ENCODE measurements at places on chromosomes 5 and 9. TPM values are rescaled to one million over a fixed set of nuclear protein-coding genes. Genes with fewer than 3 reads are reported as not detected.

DNA sequence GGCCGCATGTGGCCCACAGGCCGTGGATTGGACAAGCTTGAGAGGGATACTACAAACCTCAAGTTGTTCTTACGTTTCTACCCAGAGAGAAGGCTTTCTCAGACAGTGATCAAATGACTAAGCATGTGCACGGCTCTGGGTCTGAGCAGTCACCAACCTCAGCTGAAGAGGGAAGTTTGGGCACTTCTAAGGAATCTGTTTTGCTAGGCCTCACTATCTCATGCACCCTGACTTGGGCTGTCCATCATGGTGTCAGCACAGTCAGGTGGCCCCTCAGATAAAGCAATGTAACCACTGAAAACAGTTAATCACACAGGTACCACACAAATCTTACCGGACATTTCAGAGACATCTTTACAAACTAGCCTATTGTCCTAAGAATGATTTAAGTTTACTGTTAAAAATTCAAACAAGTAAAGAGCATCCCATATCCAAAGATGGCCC, 24.6 kb downstream of the CSF2 start:
- no peak overlapping the region for H3K27ac ChIP-seq
- H3K36me3 ChIP-seq: peaks cover 2% of the 10 kb centered on the region
- DNase-seq: no peak
- H3K27me3 ChIP-seq: no peaks in the 10 kb centered on the region

The FAM120A gene
- 141 TPM for total RNA-seq

The FAF2 gene
- 31.4 TPM for total RNA-seq

DNA sequence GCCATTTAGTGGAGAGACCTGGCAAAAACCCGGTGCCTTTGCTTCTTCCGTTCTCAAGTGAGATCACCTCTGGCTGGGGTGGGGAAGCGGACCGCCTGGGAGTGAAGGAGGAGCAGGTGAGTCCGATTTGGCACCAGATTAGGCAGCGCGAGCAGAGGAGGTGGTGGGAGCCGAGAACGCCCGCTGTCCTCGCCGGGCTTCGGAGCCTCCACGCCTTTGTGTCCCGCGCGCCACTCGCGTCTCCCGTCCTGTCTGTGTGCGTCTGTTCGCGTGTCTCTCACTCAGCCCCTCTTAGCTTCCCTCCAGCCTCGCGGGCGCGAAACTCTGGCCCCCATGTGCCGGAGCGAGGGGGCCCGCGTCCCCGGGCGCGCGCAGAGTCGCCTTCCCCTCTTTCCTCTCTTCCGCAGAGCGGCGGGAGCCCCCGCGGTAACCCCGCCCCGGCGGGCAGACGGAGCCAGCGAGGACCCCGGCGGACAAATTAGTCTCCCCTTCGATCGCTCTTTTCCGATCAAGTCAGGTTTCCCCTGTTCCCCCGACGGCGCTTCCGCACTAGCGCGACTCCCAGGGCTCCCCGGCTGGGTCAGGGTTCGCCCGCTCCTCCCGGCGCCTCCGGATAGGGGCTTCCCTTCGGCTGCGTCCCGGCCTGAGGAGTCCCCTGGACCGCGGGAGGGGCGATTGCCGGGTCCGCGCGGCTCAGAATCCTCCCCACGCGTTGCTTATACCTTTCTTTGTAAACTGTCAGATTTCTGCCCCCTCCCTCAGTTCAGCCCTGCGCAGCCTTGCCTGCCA, 7.1 kb downstream of the POU4F3 start:
- H3K27ac ChIP-seq: no peak overlapping the region
- peaks cover 8% of the 10 kb centered on the region for H3K4me1 ChIP-seq
- H3K36me3 ChIP-seq: peaks cover 1% of the 10 kb centered on the region
- H3K27me3 ChIP-seq: peaks cover 67% of the 10 kb centered on the region
- H3K4me3 ChIP-seq: no peak overlapping the region
- no peak for DNase-seq

DNA sequence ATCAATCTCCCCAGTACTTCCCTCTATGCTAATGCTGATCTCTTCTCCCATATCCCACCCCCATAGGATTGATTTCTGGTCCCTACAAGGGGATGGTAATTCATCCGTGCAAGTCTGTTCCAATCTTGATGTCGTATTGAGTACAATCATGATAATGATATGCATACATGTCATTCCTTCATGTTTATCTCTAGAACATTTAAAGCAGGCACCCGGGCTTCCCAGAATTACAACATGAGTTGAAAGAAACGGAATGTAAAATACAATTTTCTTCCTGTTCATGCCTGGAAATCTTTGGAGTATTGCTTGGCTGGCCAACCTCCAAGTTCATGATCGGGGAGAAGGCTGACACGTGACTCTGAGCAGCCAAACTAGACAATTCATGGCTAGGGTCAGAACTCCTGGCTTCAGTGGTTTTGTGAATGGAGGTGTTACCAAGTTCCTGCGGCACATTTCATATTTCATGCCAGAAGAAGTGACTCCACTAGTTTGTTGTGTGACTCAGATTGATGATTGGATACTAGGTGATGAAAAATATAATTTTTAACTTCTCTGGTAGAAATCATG, 66.6 kb downstream of the C9orf152 start:
- H3K4me3 ChIP-seq: no peak overlapping the region
- peaks cover 35% of the 10 kb centered on the region for H3K4me1 ChIP-seq
- no peak for DNase-seq

GRCh38 chr5:128762661-128763306, 202.5 kb upstream of the SLC27A6 start:
- no peaks in the 10 kb centered on the region for H3K27me3 ChIP-seq
- H3K4me3 ChIP-seq: no peak overlapping the region
- H3K36me3 ChIP-seq: no peaks in the 10 kb centered on the region
- DNase-seq: no peak
- H3K27ac ChIP-seq: no peak overlapping the region
- no peaks in the 10 kb centered on the region for H3K4me1 ChIP-seq

DNA sequence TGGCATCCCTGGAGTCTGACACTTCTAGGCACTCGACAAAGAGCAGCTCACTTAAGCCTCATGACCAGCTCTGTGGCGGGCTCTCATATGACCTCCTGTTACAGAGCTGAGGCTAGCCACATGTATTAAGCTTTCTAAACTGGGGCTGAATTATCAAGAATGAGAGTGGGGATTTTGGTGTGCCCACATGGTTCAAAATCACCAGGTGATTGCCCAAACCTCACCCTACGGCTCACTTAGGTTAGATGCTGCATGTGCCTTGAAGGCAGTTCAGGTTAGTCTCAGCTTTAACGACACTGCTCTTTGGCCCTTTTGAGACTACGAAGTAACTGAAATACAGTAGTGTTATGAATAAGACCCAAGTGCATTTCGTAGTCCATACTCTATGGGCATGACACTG, 39.4 kb upstream of the SMIM32 start:
- no peak overlapping the region for H3K27ac ChIP-seq
- no peaks in the 10 kb centered on the region for H3K4me1 ChIP-seq
- H3K4me3 ChIP-seq: no peak overlapping the region
- no peak for DNase-seq
- peaks cover 14% of the 10 kb centered on the region for H3K27me3 ChIP-seq

The SYK gene
- total RNA-seq: 0.13 TPM

GRCh38 chr5:56129288-56129687, 103.8 kb downstream of the ANKRD55 start:
- H3K27ac ChIP-seq: no peak overlapping the region
- DNase-seq: no peak
- H3K27me3 ChIP-seq: no peaks in the 10 kb centered on the region

GRCh38 chr5:54990841-54991258, 5.5 kb upstream of the ESM1 start:
- H3K4me1 ChIP-seq: peaks cover 44% of the 10 kb centered on the region
- DNase-seq: no peak
- peaks cover 3% of the 10 kb centered on the region for H3K36me3 ChIP-seq
- H3K4me3 ChIP-seq: no peak overlapping the region
- no peak overlapping the region for H3K27ac ChIP-seq

DNA sequence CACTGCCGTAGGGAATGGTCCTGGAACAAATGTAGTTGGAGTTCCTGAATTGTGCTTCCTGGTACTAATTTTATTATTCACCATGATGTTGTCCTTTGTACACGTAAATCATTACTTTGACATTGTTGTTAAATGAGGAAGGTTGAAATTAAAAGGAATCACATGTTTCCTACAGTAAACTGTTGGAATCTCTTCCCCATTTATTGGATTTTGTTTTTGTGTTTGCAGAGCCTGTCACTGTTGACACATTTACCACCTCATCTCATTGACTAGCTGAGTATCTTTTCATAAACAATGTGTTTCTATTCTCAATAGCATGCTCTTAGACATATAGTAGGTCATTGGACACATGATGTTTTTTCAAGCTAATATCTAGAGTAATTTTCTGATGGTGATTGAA, 1012.5 kb downstream of the NR2F1-AS1 start:
- H3K27ac ChIP-seq: no peak overlapping the region
- H3K27me3 ChIP-seq: no peaks in the 10 kb centered on the region
- H3K36me3 ChIP-seq: no peaks in the 10 kb centered on the region
- H3K4me3 ChIP-seq: no peak overlapping the region
- no peak for DNase-seq

- H3K36me3 ChIP-seq: no peaks in the 10 kb centered on the region
- H3K4me1 ChIP-seq: no peaks in the 10 kb centered on the region
- no peaks in the 10 kb centered on the region for H3K27me3 ChIP-seq
- no peak overlapping the region for H3K27ac ChIP-seq
- H3K4me3 ChIP-seq: no peak overlapping the region
Observed at GRCh38 chr9:135136991-135137832, 49.7 kb downstream of the OLFM1 start.

DNA sequence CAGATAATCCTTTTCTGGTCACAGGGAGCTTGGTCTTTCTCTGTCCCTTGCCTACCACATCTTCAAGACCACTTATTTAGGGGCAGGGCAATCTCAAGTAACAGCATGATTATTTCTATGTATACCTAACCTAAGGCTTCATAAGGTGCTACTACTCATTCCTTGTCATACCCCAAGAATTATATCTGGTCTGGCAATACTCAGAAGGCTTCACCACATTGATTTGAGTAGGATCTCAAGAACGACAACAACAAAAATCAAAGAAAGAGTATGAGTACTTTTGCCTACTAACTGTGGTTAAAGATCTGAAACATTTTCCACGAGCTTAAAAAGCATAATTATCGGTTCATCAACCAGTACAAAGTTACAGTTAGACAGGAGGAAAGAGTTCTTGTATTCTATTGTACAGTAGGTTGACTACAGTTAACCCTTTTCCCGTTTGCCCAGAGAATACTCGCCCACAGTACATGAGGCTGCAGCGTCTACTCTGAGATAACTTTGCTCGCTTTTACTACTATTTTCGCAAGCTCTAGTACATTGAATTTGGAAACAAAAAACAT, 41.0 kb downstream of the FANCC start:
- H3K36me3 ChIP-seq: peaks cover 12% of the 10 kb centered on the region
- DNase-seq: no peak
- H3K27me3 ChIP-seq: no peaks in the 10 kb centered on the region
- peaks cover 10% of the 10 kb centered on the region for H3K4me1 ChIP-seq

The PCDHA6 gene
- not detected for total RNA-seq

- no peaks in the 10 kb centered on the region for H3K36me3 ChIP-seq
- no peak for DNase-seq
- no peaks in the 10 kb centered on the region for H3K4me1 ChIP-seq
- H3K27ac ChIP-seq: no peak overlapping the region
- H3K27me3 ChIP-seq: peaks cover 18% of the 10 kb centered on the region
- no peak overlapping the region for H3K4me3 ChIP-seq
Observed at GRCh38 chr5:96605144-96605837, 56.9 kb upstream of the CAST start.

DNA sequence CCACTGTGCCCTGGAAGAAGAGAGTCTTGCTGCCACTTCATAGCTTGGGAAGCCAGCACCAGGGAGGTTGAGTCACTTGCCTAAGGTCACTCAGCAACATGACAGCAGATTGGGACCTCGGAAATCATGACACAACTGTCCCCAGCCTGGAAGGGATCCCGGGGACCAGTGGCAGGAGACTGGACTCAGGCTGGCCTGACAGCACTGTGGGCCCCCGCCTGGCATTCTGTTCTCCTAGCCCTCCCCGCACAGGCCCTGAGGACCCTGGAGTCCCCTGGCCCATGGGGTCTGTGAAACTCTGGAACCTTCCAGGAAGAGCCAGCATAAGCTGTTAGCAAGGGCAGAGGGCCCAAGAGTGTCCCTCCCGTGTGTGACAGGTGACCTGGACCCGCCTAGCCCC, 64.9 kb downstream of the COL5A1 start:
- no peaks in the 10 kb centered on the region for H3K4me1 ChIP-seq
- H3K27me3 ChIP-seq: no peaks in the 10 kb centered on the region
- DNase-seq: no peak
- no peak overlapping the region for H3K4me3 ChIP-seq
- H3K27ac ChIP-seq: no peak overlapping the region

Measured in activated CD8-positive, alpha-beta T cell treated with anti-CD3 and anti-CD28 coated beads, Interleukin-2, amount 10 ng/mL, durations not matched to agents 7 days and 5 days (primary cell).